ENCODE measurements at places on chromosomes 3 and 15.
A peak's percentile ranks its signal among the peaks of the same experiment; 100 is the strongest.

GRCh38 chr3:160893207-160893606 lies 137.2 kb downstream of the PPM1L start:
- DNase-seq: no peak

DNA sequence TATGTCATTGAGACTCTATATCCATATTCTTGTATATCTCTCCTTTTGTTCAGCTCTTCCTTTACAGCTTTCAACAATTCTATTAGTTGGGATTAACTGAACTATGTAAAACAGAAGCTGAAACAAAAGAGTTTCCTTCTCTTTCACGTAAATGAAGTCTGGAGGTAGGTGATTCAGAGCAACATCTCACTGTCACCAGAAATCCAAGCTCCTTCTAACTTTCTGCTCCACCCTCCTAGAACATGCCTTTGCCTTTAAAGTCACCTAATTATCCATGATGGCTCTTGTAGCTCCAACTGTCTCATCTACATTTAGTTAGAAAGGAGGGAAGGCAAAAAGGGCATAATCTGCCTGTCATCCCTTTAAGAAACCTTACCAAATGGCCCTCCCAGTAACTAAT lies 458.2 kb upstream of the MDFIC2 start:
- no peak for DNase-seq

GRCh38 chr15:90086868-90087268 lies 15.4 kb downstream of the IDH2 start:
- no peak for DNase-seq

GRCh38 chr15:57565311-57565710 lies 26.4 kb upstream of the MYZAP start:
- DNase-seq: no peak

DNA sequence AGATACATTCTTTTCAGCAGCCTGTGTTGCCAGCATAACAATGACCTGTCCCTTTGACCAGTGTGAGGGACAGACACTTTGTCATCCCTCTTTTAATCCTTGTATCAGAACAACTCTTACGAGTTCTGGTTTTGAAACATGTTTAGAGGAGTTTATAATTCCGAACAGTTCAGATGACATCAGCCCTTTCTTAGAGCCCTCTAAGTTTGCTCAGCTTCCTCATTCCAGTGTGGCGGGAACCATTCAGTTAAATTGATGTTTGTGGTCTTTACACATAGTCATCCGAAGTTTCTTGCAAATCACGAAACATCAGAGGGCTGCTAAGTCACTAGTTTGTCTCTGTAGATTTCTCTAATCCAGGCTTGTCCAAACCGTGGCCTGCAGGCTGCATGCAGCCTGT lies 102.5 kb downstream of the AKAP13 start:
- DNase-seq: peak; percentile 61

DNA sequence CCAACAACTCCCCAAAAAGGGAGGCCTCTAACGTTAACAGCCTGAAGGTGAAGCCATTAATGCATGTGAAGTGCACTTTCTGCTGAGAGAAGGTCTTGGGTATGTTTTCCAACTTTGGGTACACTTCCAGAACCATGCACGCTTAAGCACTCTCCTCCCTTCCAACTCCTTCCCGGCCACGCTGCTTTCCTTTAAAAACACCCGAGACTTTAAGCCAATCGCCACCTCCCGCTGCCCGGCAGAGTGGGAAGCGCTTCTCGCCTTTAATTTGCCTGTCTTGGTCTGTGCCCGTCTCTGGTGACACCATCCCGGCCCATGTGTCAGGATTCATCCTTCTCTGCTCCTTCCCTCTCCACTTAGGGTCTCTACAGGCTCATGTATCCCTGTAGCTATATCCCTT lies 35.3 kb downstream of the ITGB5 start:
- no peak for DNase-seq

DNA sequence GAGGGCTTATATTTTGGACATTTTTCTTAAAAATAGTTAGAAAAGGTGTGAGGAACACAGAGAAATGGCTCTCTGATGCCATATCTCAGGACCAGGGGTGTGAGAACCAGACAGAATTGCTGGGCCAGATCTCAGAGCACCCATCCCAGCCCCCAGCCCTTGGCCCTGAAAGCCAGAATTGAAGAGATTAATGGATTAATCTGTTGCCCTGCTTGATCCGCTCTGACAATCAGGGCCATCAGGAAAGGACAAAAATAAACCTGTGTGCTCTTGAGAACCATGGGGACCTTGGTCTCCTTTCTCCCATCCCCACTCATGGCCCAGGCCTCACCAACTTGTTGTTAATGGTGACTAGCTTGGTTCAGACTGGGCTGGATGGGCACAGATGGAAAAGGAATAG lies 113.5 kb downstream of the CADPS start:
- DNase-seq: no peak

- no peak for DNase-seq
Observed at GRCh38 chr3:18609187-18609586, 184.0 kb upstream of the SATB1 start.

- DNase-seq: no peak
Observed at GRCh38 chr3:194971965-194972364, 286.3 kb downstream of the FAM43A start.

Data from fibroblast of skin of left biceps (primary cell).